ENCODE measurements at places on chromosomes 6 and 20.

DNA sequence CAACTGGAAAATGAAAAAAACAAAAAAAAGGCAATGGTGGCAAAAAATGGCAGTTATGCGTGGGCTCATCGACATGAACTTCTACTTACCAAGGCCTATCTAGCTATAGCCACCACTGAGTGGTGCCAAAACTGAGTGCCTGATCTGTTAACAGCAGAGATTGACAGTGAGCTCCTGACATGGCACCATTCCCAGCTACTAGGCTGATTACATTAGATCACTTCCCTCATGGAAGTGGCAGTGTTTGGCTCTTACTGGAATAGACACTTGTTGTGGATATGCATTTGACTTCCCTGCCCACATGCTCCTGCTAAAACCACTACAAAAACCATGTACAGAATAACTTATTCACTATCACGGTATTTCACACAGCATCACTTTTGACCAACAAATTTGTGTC is 216.1 kb upstream of the SGK1 start:
- no peaks in the 10 kb centered on the region for H3K27me3 ChIP-seq
- H3K27ac ChIP-seq = no peak overlapping the region
- no peak overlapping the region for H3K4me3 ChIP-seq
- no peaks in the 10 kb centered on the region for H3K36me3 ChIP-seq
- peaks cover 28% of the 10 kb centered on the region for H3K4me1 ChIP-seq

DNA sequence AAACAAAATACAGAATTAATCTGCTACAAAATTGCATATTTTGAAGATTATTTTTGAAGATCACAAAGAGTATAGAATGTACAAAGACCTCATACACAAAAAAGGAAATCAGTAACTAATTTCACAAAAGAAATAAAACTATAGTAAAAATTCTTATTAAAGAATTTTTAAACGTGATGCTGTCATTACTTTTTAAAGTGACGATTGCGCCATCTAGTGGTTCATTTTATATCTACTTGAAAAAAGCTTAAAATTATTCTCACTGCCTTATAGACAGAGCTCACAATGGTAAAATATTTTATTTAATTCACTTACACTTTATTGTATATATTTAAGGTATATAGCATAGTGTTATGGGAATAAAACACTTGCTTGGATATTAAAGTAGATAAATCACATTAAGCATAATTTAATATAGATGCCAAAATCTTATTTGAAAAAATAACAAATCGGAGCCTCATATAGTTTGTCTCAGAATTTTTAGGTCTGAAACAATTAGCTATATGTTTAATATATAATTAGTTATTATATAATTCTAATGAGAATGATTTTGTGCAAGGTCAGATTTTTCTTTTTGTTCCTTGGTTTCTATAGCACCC is 128.8 kb downstream of the PHF3 start:
- no peaks in the 10 kb centered on the region for H3K27me3 ChIP-seq
- DNase-seq = no peak
- H3K36me3 ChIP-seq = no peaks in the 10 kb centered on the region
- H3K27ac ChIP-seq = no peak overlapping the region
- H3K4me1 ChIP-seq = no peaks in the 10 kb centered on the region
- H3K4me3 ChIP-seq = no peak overlapping the region

- no peak for DNase-seq
- H3K36me3 ChIP-seq = peaks cover 15% of the 10 kb centered on the region
These were observed 21.3 kb downstream of the TAF11 start for GRCh38 chr6:34866509-34866908.

GRCh38 chr6:144844596-144844995 is 559.5 kb downstream of the UTRN start:
- H3K4me1 ChIP-seq = no peaks in the 10 kb centered on the region
- H3K27me3 ChIP-seq = no peaks in the 10 kb centered on the region
- H3K36me3 ChIP-seq = peaks cover 4% of the 10 kb centered on the region
- no peak overlapping the region for H3K4me3 ChIP-seq
- no peak overlapping the region for H3K27ac ChIP-seq

GRCh38 chr20:53713328-53714056 is 119.9 kb upstream of the ZNF217 start:
- H3K27me3 ChIP-seq = no peaks in the 10 kb centered on the region
- peaks cover 4% of the 10 kb centered on the region for H3K4me1 ChIP-seq
- no peak overlapping the region for H3K27ac ChIP-seq
- H3K36me3 ChIP-seq = no peaks in the 10 kb centered on the region

- H3K4me1 ChIP-seq = no peaks in the 10 kb centered on the region
- no peak overlapping the region for H3K4me3 ChIP-seq
- H3K27me3 ChIP-seq = no peaks in the 10 kb centered on the region
- no peak for DNase-seq
These were observed 98.7 kb downstream of the ANKRD60 start for GRCh38 chr20:58129721-58130151.

DNA sequence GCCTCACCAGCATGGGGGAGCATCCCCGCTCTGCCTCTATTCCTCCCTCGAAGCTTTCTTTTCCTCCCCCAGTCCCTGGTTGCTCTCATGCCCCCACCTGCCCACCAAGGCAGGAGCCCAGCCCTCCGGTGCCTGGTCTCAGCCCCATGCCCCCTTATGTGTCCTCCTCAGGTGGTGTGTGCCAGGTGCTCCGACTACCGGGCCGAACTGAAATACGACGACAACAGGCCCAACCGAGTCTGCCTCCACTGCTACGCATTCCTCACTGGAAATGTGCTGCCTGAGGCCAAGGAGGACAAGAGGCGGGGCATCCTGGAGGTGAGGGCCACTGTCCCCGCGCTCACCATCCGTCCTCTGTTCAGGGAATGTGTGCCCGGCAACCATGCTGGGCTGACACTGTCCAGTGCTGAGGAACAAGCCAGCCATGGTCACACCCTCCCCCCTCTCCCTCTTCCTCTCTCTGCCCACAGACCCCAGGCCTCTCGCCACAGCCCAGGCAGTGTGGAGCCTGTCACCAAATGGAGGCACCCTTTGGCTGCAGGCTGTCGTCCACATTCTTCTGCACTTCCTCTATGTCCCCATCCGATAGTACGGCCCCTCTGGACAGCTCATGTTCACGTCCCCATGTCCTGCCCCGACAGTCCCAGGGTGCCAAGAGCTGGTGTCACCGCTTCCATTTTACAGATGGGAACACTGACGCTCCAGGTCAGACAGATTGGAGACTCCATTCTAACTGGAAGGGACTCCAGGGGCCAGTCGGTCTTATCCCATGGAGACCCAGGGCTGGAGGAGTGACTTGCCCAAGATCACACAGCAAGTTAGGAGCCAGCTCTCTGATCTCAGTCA is 20.4 kb downstream of the FGD2 start:
- H3K27me3 ChIP-seq = no peaks in the 10 kb centered on the region
- no peak overlapping the region for H3K4me3 ChIP-seq
- peaks cover 27% of the 10 kb centered on the region for H3K4me1 ChIP-seq
- H3K36me3 ChIP-seq = no peaks in the 10 kb centered on the region
- DNase-seq = no peak
- no peak overlapping the region for H3K27ac ChIP-seq

All from body of pancreas (tissue), 4 donors.